Fibroblast of skin of scalp (primary cell): ENCODE measurements at places on chromosomes 7 and 10.

- DNase-seq, result peak; percentile 40
Measured at GRCh38 chr10:3494131-3494837, 290.7 kb downstream of the KLF6 start.

DNA sequence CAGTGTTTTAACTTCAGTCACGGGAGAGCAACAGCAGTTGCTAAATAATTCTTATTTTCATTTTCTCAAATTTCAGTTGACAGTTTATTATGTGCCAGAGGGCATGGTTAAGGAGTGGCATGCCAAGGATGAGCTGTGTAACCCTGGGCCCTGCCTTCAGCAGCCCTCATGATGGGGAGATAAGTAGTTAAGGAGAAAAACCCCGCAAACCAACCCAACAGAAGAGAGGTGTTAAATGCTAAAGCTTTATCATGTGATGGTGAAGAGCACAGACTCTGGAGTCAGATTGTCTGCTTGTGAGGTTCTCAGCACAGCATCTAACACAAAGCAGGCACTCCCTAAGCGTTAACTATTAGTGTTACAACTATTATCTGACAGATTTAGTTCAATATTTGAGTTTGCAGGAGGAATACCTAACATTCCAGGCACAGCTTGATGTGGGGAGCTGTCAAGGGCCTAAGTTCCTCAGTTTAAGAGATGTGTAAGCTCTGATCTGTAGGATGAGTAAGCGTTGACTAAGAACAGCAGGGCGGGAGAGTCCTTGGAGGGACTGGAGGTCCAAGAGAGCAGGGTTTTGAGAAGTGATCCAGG lies 29.6 kb downstream of the STAM start:
- DNase-seq, result peak; percentile 96

GRCh38 chr10:12771981-12772760 lies 229.3 kb downstream of the CCDC3 start:
- DNase-seq, result no peak

DNA sequence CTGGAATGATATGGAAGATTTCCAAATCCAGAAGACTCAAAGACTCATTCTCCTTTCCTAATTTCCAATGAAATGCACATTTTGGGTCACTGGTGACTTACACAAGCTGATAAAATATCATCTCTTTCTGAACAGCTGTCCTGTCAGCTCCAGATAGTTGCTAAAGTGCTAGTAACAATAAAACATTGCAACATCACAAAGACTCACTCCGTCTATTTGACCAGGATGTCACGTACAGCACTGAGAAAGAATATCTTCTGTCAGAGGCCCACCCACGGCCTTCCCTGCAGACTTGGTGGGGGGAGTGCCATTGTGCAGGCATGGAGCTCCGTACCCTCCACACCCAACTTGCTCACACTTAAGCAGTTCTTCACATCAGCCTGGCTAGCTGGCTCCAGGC lies 78.9 kb upstream of the EGR2 start:
- DNase-seq, result peak; percentile 41

DNA sequence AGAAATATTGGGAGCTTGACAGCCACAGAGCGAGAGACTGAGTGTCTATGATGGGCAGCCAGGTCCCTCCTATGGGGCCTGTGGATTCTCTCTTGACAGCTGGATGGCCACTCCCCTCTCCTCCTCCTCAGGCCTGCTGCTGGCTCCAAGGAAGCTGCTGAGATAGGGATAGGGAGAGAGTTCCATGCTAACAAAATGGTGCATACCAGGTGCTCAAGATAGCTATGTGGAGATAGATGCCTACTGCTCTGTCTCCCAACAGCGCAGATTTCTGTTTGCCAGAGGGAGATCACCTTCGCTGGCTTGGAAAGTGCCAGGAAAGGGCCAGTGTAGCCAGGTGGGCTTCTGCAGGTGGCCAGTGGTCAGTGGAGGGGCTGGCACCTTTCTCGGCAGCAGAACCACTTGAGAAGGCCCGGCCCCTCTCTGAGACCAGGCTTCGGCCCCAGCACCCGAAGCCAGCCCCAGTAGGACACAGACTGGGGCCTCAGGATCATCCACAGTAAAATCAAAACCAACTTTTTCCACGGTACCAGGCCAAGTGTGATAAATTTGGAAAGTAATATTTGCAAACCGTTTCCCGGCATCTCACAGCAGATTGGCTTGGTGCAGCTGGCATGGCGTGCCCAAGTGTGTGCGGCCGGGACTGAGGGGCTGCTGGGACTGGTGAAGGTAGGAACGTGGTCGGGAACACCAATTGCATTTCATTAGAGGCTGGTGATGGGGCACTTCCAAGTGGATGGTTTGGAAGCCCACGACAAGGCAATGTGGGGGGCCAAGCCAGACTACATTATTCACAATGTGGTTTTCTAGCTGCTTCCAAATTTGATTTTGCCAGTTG lies 139.6 kb downstream of the PTPN20 start:
- DNase-seq, result no peak

GRCh38 chr7:45246339-45246738 lies 88.7 kb downstream of the RAMP3 start:
- DNase-seq, result no peak

DNA sequence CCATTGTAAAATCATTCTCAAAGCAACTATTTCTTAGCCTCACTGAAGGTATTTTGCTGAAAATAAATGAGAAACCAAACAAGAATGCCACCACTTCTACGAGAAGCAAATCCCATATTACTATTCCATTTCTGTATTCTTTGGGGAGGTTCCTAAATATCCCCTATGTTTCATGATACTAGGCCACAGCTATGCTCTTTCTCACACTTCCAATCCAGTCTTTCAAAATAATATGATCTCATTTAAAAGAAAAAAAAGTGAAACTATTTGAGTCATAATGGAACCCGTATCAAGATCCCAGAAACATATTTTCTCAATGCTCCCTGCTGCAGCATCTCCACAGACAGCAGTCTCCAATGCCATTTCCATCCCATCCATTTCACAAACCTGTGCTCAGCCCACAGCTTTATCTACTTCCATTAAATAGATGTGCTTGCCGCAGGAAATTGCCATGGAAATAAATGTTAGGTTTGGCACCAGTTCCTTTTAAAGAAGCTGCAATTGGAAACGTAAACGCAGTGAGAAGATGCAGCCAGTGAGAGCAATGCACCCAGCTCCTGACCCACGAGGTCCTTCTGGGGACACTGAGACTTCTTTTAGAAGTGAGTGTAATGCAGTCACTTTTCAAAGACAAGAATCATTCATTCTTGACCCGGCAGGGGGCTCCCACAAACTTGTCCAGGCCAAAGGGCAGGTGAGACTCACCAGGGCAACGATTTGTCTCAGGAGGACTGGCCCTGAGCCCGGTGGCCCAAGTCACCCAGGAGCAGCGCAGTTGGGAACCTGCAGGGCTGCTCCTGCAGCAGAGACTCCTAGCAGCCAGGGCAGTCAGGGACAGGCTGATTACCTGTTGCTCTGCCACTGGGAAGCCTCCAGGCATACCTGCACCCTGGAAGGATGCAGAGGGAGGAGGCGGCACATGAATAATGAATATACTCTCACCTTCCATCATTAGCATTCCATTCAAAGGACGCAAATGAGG lies 99.6 kb downstream of the C10orf90 start:
- DNase-seq, result peak; percentile 84

DNA sequence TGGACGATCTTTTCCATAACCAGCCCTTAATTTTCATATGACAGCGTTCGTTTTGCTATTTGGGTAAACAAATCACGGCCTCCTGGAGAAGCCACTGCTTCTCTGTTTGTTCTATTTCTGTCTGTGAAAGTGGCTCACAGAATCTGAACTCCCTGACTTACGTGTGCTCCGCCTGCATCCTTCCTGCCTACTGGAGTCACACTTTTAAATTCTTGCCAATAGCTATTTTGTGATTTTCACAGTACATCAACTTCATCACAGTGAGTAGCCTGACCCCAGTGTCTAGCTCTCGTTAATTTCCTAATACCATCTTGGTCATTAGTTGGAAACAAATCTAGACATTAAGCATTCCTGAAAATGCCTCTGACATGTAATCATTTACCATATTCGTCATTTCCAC lies 49.0 kb upstream of the NPS start:
- no peak for DNase-seq

GRCh38 chr7:114952296-114952695 lies 30.4 kb downstream of the MDFIC start:
- no peak for DNase-seq

DNA sequence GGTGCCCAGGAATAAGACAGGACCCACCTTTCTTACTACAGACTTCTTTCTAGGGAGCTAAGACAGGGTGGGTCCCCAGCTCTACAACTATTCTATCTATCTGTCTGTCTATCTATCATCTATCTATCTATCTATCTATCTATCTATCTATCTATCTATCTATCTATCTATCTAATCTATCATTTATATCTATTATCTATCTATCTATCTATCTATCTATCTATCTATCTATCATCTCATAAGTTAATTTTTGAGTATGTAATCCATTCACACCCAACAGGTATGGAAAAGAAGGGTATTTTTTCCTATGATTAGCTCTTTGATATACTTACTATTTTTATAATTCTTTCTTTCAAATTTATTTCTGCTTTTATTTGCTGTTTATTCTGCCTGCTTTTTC lies 55.9 kb downstream of the BAMBI start:
- no peak for DNase-seq

DNA sequence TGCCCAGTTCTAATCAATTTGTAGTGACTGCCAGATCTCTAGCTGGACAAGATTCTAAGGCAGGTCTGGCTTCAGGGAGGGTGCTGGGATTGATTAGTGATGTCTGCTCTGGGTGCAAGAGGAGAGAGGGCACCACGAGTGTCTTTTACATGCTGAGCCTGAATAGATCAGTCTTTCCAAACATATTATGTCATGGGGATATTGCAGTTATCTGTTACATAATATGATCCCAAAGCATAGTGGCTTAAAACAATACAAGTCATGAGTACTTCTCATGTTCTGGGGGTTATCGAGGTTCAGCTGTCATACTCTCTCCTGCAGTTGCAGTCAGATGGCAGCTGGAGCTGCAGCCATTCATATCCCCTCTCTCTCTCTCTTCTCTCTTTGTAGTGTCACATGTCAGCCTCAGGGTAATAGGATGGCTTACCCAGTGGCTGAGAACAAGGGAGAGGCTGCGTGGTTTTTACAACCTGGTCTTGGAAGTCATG lies 26.0 kb downstream of the SLC29A3 start:
- no peak for DNase-seq

- no peak for DNase-seq
Measured at GRCh38 chr10:49395741-49396665, at the start of gene DRGX. Gene DRGX, minus strand, starts transcription at chr10:49396089. Its CDS starts 649 bp downstream, at chr10:49395440.

GRCh38 chr7:29095631-29096445 lies 50.5 kb downstream of the CPVL start:
- DNase-seq, result no peak

GRCh38 chr10:61099756-61100155 lies 155.8 kb upstream of the RHOBTB1 start:
- no peak for DNase-seq

- DNase-seq, result peak; percentile 89
Measured at GRCh38 chr7:41696323-41696916, 6.5 kb downstream of the INHBA start.

DNA sequence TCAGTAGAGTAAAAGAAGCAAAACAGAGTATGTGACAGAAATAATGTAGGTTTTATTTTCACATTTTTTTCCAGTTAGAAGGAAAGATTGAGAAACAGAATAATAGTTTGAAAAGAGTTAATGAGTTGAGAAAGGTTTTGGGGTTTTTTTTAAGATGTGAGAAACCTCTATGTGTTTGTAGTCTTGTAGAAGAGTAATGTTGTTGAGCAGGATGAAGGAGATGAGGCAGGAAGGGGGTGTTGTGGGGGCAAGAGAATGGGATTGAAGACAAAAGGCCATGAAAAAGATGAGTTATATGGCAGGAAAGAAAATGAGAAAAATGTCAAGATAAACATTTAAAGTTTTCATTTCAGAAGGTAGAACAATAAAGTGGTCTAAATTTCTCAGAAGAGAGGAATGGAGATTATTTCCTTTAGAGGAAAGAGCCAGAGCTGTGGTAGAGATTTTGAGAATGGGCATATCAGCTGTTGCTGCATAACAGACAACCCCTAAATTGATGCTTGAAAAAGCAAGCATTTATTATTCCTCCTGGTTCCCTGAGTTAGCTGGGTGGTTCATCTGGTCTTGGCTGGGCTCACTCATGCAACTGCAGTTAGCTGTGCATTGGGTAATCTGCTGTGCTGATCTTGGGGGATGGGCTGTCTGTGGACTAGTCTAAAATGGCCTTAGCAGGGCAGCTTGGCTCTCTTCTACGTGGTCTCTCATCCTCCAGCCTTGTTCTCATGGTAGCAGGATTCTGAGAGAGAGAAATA lies 27.1 kb downstream of the PCGF5 start:
- DNase-seq, result peak; percentile 80

GRCh38 chr7:76403780-76404494 lies 5.6 kb downstream of the SSC4D start:
- no peak for DNase-seq

DNA sequence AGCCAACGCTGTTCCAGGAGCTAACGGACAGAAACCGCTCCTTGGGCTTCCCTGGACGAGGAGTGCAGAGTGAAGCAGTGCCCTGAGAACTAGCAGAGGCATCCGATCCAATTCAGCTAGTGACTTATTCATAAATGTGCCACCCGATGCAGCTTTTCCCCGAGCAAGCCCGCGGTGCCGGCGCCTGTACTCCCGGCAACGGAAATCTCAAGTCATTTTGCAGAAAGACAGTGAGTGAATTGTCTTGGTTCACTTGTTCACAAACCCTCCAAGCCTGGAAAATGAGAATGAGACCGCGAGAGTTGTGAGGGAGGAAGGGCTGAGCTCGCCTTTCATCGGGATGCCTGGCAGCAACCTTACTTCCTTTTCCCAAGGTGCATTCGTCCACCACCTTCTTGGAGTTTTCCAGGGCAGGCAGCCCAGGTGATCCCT lies 87.5 kb downstream of the COBL start:
- no peak for DNase-seq

GRCh38 chr7:158863611-158864506 lies 7.5 kb downstream of the DYNC2I1 start:
- DNase-seq, result peak; percentile 97

DNA sequence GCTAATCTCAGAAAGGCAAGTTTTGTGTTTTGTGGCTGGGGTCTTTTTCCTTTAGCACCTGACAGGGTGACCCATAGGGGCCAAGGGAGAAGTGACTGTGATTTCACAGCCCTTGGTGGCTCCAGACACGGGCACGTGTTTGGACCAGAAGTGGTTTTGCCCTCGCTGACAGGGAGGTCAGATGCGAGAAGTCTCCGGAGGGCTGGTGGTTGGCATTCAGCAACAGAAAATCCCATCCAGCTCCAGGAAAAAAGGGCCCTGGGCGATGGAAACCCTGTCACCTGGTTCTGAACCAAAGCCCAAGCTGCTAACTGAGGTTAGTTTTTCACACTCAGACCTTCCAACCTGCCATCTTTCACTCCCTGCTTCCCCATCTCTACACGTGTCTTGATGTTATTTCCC lies 272.9 kb downstream of the TRIL start:
- no peak for DNase-seq

- DNase-seq, result no peak
Measured at GRCh38 chr10:29931833-29932232, 127.6 kb downstream of the JCAD start.

- no peak for DNase-seq
Measured at GRCh38 chr7:37719077-37719476, 35.5 kb downstream of the GPR141 start.

DNA sequence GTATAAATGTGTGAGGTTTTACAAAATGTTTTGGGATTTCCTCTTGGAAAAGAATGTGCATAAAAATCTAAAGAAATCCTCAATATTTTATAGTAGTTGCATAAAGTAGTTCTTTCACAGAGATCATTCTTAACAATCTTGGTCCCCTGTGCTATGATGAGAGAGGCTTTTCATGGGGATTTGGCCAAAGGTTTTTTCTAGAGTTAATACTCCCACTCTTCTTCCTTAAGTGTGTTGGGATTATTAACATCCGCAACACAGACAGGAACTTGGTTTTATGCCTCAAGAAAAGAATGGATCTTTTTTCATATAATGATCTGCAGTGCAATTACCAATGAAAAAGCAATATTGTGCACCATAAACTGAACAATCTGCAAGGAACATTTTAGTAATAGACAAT lies 71.5 kb downstream of the AGMO start:
- DNase-seq, result no peak
